HuH-7.5 (cell line): ENCODE measurements at places on chromosomes 1 and 21.

DNA sequence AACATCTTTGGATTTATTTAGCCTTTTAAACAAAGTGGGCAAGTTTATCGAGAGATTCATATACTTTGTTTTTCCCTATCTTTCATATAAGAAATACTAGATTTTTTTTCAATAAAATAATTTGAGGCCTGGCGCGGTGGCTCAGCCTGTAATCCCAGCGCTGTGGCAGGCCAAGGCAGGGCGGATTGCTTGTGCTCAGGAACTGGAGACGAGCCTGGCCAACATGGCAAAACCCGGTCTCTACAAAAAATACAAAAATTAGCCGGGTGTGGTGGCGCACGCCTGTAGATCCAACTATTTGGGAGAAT, 1.6 kb upstream of the CDC14A start:
- no peak for DNase-seq

DNA sequence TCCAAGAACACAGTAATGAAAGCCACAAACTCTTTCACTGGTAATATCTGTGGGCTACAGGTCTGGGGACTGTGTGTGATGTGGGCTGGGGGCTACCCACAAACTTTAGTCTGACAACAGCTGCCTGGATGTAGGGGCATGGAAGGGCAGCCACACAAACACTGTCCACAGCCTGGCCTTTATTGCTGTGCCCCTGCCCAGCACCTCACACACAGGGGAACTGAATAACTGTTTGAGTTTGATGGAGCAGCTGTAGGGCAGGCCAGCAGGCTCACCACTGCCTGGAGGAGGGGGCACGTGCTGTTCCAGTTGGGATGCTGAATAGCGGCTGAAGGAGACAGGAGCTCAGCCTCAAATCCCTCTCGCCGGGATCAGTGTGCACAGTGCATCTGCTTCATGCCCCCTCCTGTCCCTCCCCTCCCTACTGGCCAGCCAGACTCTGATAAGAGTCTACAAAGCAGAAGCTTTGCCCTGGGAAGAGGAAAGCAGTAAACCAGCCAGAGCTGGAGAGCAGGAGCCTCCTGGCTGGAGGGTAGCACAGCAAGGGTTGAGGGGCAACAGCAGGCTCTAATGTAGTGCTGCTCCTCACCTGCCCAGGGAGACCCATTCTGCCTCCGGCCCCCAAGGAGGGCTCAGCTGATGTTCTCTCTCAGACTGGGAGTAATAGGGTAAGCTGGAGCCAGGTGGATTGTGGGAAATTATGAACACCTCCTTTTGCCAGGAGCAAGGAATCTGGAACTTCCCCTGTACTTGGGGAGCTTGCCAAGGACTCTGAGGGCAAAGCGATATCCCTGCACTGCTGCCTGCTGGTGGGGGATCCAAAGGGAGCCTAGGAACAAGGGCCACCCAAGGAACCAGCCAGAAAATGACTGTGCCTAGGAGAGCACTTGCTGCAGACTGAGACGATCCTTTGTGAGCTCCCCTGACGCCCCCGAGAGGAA, 70.2 kb upstream of the GOLT1A start:
- no peak for DNase-seq

DNA sequence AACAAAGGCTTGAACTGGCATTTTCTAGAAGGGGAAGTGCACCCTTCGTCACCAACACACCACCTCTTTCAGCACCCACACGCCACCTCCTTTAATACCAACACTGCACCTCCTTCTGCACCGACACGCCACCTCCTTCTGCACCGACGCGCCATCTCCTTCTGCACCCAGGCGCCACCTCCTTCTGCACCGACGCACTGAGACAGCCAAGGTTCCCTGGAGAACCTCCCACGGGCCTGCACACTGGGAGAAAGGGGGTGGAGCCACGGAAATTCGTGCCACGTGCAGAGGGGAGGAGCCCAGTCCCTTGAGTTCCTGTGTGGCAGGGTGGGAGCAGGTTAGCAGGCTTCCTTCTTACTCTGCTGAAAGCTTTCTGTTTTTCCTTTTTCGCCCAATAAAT, 327.9 kb upstream of the C1orf174 start:
- no peak for DNase-seq

DNA sequence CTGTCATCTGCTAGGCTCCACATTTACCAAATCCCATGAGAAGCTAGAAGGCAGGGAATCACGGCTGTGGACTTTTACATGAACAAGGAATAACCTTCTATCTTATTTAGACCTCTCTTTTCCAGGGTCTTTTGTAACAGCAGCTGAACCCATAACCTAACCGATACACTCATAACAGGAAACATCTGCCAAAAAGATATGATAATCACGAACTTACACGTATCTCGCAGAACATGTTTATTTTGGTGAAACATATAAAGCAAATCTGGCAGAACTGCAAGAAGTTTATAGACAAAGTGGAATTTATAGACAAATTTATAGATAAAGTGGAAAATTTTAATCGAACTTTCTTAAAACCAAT, 20.4 kb downstream of the TINAGL1 start:
- DNase-seq, result no peak
